ENCODE measurements at places on chromosomes 11 and 22.

GRCh38 chr11:120739780-120740179, 228.2 kb downstream of the GRIK4 start:
- no peak for DNase-seq

DNA sequence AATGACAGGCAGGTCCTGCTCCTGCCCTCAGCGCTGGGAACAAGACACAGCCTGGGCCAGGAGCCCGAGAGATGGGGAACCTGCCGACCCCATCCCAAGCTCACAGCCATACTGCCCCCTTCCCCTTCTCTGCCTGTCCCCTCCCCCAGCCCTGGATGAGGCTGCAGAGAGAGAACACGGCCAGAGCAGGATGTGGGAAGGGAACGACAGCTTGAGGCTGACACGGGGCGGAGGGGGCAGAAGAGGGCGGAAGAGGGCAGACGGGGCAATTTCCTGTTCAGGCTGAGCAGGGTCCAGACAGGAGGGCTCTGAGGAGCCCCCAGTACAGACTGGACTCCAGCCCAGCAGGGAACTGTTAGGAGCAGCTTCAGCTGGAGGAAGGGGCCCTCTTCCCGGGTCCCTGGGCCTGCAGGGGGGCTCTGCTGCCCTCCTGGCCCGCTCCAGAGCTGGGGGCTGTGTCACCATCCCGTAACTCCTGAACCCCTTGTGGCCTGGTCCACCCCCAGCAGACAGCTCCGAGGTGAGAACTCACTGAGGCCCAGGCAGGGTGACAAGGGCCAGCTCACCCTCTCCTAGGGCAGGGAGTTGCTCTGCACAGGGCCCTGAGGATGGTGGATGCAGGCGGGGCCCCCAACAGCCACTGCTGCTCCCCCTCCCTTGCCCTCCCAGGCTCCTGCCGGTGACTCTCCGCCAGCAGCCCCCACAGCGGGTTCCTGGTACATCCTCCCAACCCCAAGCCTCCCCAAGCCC, 5.7 kb downstream of the CTSD start:
- DNase-seq = peak; percentile 69

DNA sequence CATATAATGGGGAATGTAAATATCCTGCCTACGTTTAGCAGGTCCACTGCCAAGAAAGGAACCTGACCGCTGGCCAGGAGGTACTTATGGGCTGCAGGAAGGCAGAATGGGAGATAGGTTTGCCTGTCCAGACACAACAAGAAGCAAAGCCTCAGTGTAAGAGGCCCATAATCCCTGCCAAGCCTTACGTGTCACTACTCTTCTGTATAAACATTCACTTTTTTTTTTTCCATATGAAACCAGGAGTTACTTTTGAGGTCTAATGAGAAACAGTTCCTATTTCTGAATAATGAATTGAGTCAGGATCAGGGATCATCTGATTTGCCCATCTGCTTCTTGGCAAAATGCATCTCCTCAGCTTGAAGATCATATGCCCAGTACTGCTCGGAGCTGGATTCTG, 230.2 kb downstream of the NTM start:
- DNase-seq = no peak

DNA sequence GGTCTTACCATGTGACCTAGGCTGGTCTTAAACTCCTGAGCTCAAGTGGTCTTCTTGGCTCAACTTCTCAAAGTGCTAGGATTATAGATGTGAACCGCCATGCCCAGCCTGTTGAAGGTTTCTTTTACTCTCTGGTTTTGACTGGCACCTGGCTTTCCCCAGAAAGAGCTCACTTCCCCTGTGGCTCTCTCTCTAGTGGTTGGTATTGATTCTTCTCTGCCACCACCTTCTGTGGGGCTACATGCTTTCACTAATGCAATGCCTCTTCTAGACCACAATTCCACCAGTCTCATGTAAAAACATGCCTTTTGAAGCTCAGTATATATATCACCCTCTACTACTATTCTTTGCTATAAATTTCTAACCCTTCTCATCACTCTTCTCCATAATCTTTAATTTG, 67.2 kb downstream of the CCDC83 start:
- no peak for DNase-seq

GRCh38 chr11:34827228-34827627, 89.0 kb downstream of the APIP start:
- no peak for DNase-seq

DNA sequence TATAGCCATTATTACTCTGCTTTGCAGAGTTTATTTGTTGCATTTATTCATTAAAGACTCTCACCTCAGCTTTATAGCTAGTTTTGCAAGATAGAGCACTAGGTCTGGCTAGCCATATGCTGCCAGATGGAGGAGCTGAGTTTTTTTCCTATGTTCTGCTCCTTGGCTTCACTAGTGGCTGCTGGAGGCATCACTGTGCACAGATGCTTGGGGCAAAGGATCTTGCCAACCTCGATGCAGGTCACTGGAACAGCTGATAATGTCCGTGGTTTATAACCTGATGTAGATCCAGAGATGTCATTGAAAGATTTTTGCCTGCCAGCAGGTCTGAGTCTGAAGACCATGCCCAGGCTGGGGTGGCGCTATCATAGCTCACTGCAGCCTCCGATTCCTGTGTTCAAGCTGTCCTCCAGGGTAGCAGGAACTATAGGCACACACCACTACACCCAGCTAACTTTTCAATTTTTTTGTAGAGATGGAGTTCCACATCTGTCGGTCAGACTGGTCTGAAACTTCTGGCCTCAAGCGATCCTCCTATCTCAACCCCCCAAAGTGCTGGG, 63.2 kb downstream of the PACS1 start:
- DNase-seq = no peak

DNA sequence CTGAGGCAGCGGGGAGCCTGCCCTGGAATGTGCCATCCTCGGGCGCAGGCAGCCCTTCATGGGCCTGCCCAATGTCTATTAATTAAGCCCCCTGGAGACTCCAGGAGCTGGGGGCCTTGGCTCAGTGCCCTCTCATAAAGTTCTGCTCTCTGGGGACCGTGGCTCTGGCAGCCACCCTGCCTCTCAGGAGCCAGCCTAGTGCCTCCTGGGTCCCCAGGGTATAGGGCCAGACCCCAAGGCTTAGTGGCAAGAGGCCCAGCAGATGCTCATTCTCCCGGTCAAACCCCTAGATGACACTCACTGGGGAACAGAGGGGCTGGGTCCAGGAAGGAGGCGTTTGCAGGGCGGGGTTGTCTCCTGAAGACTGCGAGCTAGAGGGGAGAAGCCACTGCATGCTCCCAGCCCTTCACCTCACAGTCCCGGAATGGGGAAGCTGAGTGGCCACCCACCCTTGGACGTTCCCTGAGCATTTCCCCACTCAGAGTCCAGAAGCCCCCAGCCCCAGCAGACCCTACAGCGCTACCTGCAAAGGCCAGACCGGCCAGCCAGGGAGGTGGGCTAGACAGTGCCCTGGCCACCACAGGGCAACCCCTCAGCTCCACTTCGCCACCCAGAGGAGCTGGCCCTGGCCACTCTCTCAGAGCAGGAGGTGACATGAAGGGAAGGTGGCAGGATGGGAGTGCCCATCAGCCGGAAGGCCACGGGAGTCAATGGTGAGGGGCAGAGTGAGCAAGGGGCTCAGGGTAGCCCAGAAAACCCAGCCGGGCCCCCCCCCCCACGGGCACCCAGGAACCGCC, 83.0 kb downstream of the CDKN1C start:
- no peak for DNase-seq

GRCh38 chr11:93536101-93536861, 6.9 kb downstream of the SMCO4 start:
- DNase-seq = no peak

GRCh38 chr22:21728270-21728669, 7.3 kb downstream of the YPEL1 start:
- no peak for DNase-seq

GRCh38 chr11:80355251-80355650, 914.4 kb upstream of the TENM4 start:
- no peak for DNase-seq

GRCh38 chr11:69076129-69076791, 27.5 kb downstream of the TPCN2 start:
- DNase-seq = no peak

DNA sequence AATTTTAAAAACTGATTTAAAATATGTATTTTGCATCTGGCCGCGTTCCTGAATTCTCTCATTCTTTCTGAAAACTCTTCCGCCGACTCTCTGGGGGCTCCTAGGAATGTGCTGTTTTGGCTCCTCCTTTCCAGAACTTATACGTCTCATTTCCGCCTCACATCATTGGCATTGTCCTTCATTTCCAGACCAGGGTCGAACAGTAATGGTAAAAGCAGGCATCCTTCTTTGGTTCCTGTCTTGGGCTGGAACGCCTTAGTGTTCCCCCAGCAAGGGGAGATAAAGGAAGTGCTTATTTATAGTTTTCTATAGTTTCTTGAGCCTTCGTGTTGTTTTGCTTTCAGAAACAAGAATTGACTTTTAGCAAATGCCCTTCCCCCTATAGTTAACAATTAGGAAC, 10.9 kb upstream of the TNNT3 start:
- no peak for DNase-seq

DNA sequence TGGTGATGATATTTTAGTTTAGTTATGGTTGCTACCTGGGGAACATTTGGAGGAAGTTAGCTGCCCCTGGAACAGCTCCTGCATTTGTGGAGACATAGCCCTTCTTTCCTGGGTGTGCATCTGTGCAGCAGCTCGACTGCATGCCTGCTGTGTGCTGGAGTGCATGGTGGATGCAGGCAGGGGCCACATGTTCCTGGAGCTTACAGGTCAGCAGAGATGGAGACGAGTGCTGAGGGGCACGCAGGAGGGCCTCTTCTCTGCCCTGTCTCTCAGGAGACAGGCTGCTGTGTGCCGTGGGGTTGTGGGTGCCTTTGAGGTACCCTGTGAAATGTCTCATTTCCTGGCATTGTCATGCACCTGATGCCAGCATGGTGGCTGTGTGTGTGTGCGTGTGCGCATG, 87.5 kb downstream of the TBC1D22A start:
- no peak for DNase-seq

GRCh38 chr11:10604340-10604748, 35.9 kb upstream of the LYVE1 start:
- no peak for DNase-seq

DNA sequence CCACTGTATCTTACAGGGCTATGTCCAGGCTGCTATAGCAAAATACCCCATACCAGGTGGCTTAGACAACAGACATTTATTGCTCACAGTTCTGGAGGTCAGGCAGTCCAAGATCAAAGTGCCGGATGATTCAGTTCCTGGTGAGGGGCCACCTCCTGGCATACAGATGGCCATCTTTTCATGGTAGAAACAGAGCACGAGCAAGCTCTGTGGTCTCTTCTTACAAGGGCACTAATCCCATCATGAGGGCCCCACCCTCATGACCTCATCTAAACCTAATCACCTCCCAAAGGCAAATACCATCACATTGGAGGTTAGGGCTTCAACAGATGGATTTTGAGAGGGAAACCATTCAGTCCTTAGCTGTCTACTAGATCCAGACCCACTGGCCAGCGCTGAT, 117.4 kb upstream of the NECTIN1 start:
- no peak for DNase-seq

DNA sequence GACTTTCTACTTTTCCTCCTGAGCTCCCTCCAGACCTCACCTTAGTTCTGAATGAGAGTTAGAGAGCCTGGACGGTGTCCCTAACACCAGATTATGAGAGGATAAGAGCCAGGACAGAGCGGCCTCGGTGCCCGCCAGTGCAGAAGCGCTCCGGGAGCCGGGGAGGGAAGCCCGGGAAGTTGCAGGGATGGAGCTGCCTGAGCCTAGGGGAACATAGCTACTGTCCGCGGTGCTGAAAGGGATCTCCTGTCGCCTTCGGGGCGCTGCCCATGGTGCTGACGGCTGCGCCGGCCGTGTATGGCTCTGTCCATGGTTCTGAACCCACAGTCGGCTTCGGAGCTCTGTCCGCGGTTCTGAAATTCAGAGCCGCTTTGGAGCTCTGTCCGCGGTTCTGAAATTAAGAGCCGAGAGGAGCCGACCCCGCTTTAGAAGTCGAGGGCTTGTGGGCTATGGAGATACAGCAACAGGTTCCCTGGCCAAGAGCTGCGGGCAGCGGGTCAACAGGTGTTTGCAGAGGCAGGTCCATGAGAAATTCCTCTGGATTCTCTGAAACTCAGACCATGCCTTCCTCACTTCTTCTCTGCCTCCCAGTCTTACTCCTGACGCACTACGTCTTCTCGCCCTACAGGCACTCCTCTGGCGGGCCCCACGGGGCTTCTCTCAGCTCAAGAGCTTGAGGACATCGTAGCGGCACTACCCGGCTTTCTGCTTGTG, 814 bp downstream of the NPAS4 start:
- DNase-seq = peak; percentile 89

DNA sequence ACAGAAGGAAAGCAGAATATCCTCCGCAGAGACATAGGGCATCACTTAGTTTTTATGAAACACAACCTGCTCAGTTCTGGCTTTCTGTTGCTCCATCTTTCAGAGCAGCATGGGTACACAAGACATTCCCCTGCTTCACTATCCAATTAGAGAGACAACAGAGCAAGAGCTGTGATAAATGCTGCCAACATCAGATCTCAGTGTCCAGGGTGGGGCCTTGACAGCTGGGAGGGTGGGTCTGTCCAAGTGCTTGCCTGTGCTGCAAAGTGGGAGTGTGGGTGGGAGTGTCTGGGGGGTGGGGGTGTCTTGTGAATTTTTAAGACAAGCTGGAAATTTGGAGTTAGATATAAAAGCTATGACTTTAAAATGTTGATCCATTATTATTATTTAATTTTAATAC, 369.6 kb downstream of the TENM4 start:
- DNase-seq = no peak

GRCh38 chr22:45777046-45777851, 105.6 kb downstream of the ATXN10 start:
- no peak for DNase-seq

DNA sequence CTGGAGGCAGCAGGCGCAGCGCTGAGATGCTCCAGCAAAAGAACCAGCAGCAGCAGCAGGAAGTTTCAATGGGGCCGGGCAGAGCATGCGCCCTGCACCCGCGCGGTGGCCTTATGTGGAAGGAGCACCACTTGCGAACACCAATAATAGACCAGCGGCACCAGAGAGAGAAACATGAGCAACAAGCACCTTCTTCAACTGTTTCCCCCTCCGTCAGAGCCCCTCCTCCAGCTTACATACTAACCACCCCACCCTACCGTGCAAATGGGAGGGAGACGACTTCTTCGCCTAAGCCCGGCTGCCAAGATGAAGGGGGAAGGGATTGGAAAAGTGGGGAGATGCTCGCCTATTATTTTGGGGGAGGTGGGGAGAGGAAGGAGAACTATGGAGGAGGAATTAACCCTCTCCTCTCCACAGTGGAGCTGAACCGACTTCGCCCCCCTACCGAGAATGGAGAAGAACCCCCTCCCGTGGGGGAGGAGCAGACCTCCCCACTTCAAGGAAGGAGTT, 1.1 kb downstream of the RSF1 start:
- DNase-seq = peak; percentile 84

DNA sequence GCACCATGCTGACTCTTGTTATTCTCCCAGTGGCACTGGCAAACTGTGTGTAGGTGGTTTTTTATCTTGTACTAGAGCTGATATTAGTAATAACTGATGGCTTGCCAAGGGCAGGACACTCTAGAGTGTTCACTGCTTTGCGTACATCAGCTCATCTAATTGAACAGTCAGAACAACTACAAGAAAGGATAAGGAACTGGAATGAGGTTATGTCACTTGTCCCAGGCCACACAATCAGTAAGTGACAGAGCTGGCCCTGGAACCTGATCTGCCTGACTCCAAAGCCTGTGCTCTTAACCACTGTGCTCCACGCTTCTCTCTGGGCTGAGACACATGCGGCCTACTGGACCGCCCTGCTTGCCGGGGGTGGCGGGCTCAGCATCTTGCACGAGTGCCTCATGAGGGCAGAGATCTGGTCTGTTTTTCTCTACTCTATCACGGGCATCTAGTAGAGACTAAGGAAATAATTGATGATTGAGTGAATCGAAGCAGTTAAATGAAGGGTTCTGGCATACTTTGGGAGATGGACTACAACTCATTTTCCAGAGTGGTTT, 155.9 kb upstream of the SORL1-AS1 start:
- DNase-seq = no peak

Data from activated naive CD8-positive, alpha-beta T cell treated with anti-CD3 and anti-CD28 coated beads, Interleukin-2, amount 50 U/mL, for 24 hours (primary cell).